ENCODE measurements at places on chromosomes 5 and 9.
A peak's percentile ranks its signal among the peaks of the same experiment; 100 is the strongest.

DNA sequence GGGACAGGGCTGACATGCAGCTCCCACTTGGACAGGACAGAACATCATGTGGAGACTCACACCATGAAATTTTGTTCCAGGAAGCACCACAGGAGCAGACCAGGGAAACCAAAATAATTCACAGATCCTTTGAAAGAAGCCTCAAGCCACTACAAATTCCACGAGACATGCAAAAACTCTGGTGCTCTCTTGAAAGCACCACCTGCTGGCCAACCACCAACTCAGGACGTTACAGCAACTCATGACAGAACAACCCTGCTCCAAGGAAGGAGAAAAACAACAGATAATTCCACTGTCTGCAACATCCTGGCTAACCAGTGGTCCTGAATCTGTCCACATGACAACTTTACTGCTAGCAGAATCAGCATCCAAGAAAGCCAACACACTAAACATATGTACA is 516.0 kb downstream of the SPATA31D1 start:
- DNase-seq = no peak

GRCh38 chr9:19895006-19895405 is 106.2 kb upstream of the SLC24A2 start:
- DNase-seq = no peak

GRCh38 chr9:91914937-91915336 is 35.1 kb downstream of the ROR2 start:
- no peak for DNase-seq

GRCh38 chr5:146249801-146250200 is 46.4 kb downstream of the RBM27 start:
- no peak for DNase-seq

GRCh38 chr5:109408991-109409843 is 557 bp downstream of the PJA2 start:
- peak; percentile 62 for DNase-seq

- DNase-seq = no peak
These were observed 676.1 kb upstream of the C9orf72 start for GRCh38 chr9:28249424-28249823.

GRCh38 chr9:116951588-116952435 is 264.7 kb downstream of the TRIM32 start:
- DNase-seq = no peak

GRCh38 chr5:172945151-172945550 is 14.1 kb upstream of the RPL26L1 start:
- DNase-seq = no peak

GRCh38 chr9:97694769-97695168 is 2.4 kb downstream of the XPA start:
- no peak for DNase-seq

DNA sequence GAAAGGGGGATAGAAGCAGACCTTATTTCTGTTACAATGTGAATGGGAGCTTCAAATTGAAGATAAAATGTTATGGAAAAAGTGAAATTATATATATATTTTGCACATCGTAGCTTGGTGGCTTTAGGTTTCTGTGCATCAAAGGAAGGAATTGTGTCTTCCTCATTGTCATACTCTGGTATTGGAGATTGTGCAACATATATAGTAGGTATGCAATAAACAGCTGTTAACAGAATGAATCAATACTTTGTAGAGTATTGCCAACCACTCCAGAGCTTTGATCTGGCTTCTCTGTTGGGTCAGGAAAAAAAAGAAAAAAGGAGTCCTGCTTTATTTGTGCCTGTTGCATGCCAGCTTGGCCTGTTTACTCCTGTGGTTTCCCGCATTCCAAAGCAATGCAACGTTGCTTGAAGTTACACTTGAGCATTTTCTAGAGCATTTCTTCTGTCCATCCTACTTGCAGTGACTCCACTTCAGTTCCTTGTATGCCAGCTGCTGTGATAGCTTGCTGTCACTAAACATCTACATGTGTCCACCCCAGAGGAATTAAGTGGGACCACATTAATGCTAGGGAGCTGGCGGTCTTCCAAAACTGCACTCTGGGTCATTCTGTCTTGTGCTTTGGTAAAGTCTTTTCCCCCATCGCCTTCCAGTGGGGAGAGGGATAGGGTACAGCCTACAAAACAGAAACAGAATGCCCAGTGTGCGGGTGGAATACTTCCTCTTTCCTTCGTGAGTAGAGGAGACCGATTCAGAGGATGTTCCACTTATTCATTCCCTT is 62.0 kb upstream of the MEF2C start:
- DNase-seq = no peak

- no peak for DNase-seq
These were observed 832.8 kb downstream of the NR2F1-AS1 start for GRCh38 chr5:92748072-92748676.

- DNase-seq = no peak
These were observed 91.2 kb downstream of the PJA2 start for GRCh38 chr5:109318455-109319108.

DNA sequence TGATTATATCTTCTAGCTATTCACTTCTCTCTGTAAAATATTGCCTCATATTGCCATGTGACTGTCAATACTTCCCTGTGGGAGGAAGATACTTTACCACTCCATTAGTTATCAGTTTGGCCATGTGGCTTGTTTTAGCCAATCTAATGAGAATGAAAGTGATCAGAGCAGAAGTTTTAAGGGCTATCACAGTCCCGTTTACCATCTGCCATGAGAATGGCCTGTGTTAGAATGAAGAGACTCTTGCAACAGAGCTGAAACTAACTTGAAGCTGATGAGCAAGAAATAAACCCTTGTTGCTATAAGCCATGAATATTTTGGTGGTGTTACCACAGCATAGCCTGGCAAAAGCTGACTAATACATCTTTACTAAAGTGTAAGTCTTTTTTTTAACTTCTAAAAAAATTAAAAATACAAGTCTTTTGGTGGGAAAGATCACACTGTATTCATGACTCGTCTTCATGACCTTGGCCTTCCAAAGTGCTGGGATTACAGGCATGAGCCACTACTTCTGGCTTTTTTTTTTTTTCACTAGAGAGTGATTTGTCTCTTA is 68.0 kb upstream of the CTNNA1 start:
- DNase-seq = no peak

DNA sequence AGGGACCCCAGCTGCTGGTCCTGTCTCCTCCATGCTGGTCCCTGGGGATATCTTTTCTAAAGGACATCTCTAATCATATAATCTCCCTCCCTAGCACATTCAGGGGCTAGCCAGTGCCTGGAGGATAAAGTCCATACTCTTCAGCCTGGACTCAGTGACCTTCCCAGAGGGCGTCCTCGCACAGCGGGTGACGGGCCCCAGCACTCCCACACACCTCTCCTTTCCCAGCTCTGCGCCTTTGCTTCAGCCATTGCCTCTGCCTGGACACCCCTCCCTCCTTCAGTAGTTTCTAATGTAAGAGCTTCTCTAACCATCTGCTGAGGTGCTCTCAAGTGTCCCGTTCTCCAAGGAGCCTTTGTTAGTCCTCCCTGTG is 15.2 kb upstream of the TNIP1 start:
- DNase-seq = no peak

DNA sequence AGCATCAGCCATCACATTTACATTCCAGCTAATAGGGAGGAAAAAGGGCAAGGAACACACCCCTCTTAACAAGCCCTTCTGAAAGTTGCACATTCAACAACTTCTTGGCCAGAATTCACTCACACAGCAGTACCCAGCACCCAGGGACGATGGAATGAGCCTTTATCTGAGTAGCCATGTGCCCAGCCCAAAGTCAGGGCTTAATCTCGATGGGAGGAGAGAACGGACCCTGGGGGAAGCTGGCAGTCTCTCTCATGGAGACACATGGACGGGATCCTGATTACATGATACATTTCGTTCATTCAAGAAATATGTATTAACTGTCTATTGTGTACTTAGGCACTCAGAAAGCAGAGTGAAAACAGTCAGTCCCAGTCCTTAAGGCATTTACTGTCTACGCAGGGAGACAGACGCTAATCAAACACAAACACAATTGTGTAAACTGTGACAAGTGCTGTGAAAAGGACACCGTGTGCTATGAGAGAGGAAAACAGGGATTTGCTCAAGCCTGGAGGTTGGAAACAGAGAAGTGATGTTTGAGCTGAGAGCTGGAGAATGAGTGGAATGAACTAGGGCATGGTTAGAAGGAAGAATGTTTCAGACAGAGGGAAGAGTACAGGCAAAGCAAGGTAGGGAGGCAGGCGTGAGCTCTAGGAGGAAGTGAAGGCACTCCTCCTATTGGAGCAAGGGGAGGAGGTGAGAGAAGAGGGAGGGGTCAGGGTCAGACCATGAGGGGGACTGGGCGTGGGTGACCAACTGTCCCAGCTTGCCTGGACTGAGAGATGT is 7.4 kb downstream of the OTULINL start:
- DNase-seq = no peak

DNA sequence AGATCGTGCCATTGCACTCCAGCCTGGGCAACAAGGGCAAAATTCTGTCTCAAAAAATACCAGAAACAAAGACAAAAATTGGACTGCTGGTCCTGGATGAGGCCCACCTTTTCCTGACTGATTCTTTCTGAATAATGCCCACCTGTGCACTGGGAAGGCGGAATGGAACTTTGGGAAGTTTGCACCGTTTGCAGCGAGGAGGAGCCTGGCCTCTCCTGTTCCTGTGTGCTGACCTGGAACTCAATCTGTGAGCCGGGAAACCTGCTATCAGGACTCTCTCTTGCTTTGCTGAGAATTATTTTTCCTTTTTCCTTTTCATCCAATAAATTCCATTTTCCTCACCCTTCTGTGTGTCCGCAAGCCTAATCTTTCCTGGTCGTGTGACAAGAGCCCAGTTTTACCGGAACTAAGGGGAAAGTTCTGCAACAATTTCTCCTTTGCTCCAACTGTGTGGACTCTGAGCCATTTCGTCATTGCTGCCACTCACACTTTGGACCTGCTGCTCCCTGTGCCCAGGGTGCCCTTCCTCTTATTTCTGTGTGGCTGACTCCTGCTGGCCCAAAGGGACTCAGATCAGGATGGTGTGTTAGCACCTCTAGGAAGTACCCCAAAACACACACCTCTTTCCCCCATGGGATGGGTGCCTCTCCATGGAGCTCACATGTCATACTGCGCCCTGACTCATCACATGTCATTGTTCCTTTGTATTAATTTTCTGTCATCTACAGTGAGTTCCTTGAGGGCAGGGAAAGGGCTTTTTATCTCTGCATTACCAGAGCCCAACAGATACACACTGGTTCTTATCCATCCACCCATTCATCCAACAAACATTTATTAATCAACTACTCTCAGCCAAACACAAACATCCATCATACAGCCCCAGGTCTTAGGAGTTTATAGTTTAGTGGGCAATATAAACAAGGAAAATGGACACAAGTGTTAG is 4.7 kb upstream of the GLRX start:
- no peak for DNase-seq

DNA sequence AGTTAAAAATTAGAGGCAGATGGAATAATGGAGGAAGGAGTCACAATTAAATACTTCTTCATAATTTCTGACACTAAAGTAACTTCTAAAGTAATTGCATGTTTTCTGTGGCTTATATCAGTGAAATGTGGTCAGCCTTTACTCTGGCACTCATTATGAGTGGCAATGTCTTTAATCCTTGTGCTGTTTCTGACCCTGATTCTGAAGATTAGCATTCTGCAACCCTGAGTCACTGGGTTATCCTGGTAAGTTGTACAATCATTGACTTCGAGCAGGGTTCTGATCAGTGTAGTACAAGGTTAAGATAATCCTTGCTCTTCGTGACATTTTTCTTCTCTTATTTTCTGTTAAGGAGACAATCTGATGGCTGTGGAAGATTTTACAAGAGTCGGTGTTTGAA is 379.4 kb upstream of the RORB start:
- DNase-seq = no peak

- DNase-seq = no peak
These were observed 34.0 kb upstream of the KLF4 start for GRCh38 chr9:107523539-107523938.

DNA sequence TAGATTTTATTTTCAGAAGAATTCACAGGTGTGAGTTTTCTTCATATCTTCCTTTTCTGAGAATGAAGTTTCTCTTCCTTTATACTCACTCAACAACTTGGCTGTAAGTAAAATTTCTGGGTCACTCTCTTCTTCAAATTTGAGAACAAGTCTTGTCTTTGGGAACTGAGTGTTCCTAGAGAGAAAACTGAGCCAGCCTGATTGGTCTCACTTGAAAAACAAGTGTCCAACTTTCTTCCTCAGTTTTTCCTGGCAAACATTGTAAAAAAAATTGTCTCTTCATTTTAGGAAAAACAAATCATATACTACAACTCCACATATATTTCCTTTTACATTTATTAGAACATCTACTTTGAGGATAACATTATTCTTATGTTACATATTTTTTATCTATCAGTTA is 156.1 kb upstream of the GHR start:
- DNase-seq = no peak

DNA sequence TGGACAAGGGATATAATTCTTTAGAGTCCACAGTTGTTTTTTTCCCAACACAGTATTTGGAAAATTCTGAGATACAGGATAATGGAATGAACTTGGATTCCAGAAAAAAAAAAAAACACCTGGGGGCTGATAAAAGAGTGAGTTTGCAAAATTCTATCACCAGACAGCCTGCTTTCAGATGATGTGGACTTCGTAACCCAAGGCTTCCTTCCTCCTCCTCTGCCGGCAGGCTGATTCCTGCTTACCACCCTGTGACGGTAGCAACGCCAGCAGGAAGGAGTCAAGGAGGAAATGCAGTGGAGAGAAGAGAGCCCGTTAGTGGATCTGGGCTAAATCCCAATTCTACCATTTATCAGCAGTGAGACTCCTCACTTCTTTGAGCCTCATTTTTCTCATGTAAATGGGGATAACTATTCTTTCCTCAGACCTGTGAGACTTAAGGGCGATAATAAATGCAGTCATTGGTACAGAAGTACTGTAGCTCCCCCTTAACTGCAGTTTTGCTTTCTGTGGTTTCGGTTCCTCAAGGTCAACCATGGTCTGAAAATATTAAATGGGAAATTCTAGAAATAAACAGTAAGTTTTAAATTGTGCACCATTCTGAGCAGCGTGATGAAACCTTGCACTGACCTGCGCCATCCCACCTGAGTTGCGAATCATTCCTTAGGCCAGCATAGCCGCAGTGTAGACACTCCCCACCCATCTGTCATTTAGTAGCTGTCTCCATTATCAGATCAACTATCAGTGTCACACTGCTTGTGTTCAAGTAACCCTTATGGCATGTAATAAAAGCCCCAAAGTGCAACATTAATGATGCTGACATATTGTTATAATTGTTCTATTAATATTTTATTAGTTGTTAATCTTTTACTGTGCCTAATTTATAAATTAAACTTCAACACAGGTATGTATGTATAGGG is 71.4 kb downstream of the DCP2 start:
- DNase-seq = no peak

DNA sequence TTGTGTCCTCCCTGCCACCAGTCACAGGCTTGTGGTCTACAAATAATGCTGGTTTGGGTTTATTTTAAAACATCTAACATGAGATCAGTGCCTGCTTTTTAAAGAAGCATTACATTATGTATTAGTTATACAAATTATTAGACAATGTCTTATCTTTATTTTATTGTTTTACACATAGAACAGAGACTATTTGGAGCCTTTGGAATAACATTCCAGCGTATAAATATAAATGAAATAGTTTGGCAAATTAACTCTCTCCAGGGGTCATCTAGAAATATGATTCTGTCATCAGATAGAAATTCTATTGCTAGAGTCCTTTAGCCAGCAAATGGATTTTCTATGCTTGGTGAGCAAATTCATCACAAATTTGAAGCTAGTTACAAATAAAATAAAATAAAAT is 22.4 kb downstream of the MAP1B start:
- DNase-seq = no peak
